ENCODE measurements at places on chromosomes 1 and 21.

DNA sequence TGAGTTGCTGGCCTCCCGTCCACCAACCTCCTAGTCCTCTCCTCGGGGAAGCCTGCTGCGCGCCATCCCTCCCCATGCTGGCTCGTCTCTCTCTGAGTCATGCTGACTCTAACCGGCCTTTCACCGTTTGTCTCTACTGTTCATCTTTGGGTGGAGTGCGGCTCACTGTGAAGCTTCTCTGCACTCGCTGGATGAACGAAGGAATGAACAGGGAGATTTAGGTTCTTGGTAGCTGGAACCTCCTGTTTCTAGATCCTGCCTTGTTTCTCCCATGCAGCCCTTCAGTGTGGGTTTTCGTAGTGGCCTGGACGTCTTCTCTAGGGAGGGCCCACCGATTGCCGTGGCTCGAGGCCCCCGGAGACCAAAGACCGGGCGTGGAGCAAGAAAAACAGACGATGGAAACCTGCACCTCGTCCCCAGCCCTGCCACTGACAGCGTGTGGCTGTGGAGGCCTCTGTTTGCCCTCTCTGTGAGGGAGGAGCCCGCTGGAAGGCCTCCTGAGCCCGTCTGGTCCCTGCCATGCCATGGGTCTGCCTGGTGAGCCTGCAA lies 227.6 kb upstream of the C1orf174 start:
- DNase-seq: no peak

DNA sequence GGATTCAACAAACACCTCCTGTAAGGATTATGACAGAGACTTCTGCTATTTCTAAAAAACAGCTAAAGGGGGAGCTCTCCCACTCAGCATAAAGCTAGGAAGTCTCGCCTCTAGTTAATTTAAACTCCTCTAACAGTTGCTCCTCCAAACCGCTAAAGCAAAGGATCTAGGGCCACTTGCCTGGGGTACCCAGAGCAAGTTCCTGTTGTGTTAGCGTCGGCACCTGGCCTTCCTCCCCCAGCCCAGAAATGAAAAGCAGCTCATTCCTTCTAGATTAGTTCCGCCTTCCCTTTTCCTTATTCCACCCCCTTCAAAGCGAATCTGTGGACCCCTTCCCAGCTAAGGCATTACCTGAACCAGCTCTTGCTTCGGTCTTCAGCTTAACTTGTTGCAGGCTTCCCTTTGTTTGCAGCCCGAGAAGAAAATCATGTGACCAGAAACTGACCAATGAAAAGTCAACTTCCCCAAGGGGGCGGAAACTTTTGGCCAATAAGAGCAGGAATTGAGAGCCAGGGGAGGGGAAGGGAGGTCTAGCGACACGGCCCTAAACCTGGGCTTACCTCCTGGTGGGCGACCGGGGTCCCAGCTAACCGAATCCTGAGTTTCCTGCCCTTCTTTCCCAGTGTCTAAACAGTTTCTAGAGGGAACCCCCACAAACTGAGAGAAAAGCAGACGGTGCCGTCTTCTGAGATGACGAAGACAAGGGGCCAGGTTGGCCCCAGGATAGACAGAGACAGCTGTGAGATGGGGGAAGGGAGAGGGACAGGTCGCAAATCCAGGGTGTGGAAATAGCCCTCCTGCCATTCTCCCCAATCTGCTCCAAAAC lies at the start of gene PBXIP1:
PBXIP1 (minus strand) TSS at position 382 of the 826 bp plus-strand sequence. CDS start 2,378 bp downstream, outside the sequence.
- DNase-seq: peak; percentile 82

DNA sequence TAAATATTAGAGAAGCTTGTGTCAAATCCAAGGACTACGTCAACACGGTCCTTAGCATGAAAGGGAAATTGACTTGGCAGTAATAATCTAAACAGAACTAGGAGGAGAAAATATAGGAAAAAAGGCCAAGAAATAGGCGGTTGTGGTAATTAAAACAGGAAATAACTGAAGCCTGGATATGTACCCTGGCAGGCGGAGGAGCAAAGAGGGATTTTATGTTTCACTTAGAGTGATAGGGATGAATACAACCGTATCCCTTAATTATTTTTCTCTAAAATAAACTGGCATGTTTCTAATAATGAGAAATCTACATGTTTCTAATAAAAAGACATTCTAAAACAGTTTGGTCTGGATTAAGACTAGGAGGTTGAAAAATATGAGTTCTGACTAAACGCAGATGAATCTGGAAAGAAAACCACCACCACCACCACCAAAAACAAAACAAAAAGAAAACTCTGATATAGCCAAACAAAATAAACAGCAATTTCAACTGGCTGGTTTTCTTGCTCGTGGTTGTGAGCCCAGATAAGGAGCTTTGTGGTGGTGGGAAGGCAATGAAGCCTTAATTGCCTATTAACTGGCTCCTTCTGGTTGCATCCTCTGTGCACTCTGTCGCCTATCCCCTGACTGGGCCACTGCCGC lies 334.2 kb upstream of the SNX7 start:
- no peak for DNase-seq

DNA sequence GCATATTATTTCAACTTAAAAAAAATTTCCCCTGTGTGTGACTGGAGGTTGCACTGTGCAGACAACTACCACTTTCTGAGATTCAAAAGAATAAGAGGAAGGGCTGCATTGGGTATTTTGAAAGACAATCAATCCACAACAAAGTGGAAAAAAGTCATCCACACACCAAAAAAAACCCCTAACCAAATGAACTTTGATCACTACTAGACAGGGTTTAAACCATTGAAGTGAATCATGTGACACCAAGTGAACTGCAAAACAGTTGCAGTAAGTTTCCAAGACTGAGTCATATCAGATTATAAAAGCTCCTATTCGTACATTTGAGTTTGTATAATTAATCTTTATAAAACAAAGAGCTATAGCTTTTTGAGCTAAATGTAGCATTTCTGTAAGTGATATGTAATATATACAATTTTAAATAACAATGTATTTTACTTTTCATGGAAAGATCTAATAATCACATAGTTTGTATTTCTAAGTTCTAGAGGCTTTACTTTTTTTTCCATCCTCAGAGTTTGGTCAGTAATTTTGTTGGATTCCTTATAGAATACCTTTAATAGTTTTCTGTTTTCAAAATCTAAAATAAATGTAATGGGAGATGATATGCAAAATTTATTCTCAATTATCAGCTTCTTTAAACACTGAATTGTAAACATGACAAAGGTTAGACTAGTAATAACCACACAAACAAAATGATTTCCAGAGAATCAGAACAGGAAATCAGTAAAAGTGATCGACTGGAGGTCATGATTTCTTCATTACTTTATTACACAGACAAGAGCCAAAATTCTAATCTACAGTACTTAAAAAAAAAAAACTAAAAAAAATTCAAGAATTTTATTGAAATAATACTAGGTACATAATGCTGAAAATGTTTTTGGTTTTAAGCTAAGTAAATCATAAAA lies 50.5 kb upstream of the GFI1 start:
- no peak for DNase-seq

GRCh38 chr1:43507296-43508295 lies 23.1 kb upstream of the PTPRF start:
- no peak for DNase-seq

DNA sequence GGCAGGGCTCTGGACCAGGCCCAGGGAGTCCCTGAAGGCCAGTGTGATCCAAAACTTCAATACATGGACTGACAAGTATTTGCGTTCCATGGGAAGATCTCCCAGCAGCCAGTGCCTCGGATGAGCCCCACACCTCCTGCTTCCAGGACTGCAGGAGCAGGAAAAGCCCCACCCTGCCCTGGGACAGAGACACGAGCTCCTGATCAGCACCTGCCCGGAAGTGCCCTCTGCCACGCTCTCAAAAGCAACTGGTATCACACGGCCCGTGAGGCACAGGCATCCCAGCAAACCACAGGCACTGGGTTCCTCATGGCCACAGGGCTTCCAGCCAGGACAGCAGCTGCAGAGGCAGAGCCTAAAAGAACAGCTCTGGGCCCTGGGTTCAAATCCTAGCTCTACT lies 48.6 kb downstream of the ACOT7 start:
- DNase-seq: no peak

All from NCI-H1092 treated with DMSO at 0.1 percent for 48 hours (cell line).